ENCODE measurements at places on chromosomes 5 and 9.

DNA sequence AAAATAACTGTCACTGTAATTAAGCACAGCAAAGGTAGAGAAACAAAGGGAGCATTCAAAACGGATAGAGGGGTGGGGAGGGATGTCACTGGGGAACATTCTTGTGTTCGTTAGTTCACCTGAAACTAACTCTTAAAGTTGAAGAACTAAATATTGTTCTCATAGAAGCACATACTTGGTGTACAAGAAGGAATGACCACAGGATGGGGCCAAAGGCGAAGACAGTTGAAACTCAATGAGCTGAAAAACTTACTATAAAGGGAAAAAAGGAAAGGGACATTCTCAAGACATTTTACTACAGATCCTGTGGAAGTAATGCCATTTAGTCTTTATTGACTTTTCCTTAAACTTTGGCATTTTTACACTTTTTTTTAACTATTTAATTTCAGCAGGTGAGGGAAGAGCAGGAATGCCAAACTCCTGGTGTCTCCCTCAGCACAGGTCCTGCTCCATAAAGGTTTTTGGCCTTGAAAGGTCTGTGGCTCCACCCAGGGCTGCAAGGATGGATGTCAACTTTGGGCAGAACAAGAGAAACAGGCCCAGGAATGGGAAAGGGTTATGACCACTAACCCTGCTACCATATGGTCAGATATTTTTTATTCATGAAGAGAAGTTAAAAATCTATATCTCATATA is 197.6 kb upstream of the RASA1 start:
- DNase-seq = peak; percentile 50

DNA sequence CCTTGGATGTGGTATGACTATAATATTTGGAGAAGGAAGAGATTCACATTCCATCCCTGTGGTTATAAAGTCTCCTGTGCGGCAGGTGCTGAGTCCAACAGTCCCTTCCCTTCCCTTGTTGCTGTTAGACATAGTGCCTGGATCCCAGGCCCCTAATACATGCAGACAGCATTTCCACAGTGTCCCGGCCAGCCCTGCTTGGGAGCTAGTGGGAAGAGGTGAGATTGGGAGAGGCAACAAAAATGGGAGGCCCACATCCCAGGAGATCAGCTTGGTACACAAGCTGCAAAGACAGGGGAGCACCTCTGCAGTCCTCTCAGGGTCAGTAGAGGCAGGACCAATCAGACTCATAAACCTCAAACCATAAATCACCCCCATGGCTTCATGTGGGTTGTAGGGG is 3.3 kb upstream of the NEURL1B start:
- DNase-seq = no peak

- peak; percentile 81 for DNase-seq
Observed at GRCh38 chr9:70484232-70485130, 70.0 kb upstream of the KLF9 start.

DNA sequence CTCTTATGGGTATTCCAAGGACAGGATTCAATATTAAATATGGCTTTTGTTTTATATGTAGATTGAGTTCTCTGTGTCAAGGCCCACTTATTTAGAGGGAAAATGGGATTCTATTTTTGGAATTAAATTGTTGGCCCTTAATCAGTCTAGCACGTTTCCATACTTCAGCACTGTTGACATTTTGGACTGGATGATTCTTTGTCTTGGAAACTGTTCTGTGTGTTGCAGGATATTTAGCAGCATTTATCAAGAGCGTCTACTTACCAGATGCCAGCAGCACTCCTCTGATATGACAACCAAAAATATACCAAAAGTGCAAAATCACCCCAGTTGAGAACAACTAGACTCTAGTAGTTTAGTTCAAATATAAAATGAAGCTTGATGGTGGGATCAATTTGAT is 1027.0 kb upstream of the COX7C start:
- DNase-seq = no peak

DNA sequence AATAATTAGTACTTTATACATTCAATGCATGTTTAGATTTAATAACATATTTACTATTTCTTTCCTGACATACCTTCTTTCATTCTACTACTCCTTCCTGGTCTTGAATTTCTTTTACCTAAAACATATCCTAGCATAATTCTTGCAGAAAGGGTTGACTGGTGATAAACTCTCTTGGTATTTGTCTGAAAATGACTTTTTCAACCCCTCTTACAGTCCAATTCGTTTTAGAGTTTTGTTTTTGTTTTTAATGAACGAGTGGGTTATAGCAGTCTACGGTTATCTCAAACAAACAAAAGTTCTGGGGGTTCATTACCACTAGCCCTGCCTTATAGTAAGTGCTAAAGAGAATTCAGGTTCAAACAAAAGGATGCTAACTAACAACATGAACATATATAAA is 69.6 kb upstream of the ALDH1B1 start:
- no peak for DNase-seq

- peak; percentile 78 for DNase-seq
Observed at GRCh38 chr5:17189381-17190036, 27.9 kb upstream of the BASP1 start.

- no peak for DNase-seq
Observed at GRCh38 chr5:6723816-6724300, 10.6 kb downstream of the TENT4A start.

DNA sequence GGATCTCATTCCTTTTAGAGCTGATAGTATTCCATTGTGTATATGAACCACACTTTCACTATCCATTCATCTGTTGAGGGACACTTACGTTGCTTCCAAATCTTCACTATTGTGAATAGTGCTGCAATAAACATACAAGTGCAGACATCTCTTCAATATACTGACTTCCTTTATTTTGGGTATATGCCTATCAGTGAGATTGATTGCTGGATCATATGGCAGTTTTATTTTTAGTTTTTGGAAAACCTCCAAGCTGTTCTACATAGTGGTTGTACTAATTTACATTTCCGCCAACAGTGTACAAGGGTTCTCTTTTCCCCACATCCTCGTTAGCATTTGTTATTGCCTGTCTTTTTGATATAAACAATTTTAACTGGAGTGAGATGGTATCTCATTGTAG is 33.8 kb upstream of the LECT2 start:
- DNase-seq = no peak

DNA sequence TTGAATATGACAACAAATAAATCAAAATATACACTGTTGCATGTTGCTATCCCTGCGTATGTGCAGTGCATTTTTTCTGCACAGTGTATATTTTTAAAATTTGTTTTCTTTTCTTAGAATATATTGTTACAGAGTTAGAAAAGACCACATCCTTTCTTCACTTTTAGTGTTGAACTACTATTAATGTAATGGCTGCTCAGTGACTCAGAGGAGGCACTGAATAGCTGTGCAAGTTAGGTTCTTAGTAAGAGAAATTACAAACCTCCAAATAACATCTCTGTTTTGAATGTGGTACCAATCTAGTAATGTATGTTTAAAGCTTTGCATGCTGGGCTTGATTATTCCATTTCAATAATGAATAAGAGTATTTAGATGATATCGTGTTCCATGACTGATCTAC is 208.9 kb upstream of the PRR16 start:
- no peak for DNase-seq

GRCh38 chr5:178265746-178266145 is 33.1 kb upstream of the PHYKPL start:
- DNase-seq = no peak

- DNase-seq = peak; percentile 5
Observed at GRCh38 chr5:165616490-165617405, 2111.3 kb downstream of the MAT2B start.

DNA sequence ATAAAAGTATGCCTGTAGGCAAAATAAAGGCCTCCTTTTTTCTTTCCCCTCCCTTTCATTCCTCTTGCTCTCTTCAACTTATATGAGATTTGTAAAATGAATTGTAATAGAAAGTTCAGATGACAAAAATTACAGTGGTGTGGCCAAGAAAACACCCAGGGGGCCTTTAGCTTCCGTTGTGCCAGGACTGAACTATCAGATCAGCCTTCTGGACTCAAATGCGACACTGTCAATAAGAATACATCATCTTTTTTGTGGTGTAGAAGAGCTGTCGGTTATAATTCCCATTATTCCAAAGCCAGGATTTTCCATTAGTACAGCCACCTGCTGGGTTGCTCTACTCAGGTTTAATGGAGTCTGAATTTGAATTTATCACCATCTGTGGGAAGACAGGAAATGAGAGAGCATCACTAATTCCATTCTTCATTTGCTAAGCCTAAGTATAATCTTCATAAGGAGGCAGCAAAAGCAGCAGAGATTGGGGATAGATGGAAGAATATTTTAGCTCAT is 443.4 kb downstream of the ANXA1 start:
- DNase-seq = no peak

GRCh38 chr5:42812620-42813019 is 928 bp upstream of the SELENOP start:
- DNase-seq = peak; percentile 34
